A549 treated with dexamethasone at 1 μM for 4 hours (cell line): ENCODE measurements at places on chromosomes 2 and 18. TPM values are rescaled to one million over a fixed set of nuclear protein-coding genes. Genes with fewer than 3 reads are reported as not detected.

HSPE1 gene
- 520 to 964 TPM (median 574 TPM) in 5 replicates for total RNA-seq

LYPD6B gene
- 0.07 TPM in 1 of 5 replicates, not detected in the others for total RNA-seq

STARD6 gene
- 0.21 TPM in 1 of 5 replicates, not detected in the others for total RNA-seq

PAX3 gene
- total RNA-seq, result not detected in 5 replicates

GREB1 gene
- 2.5 to 3.9 TPM (median 3.3 TPM) in 5 replicates for total RNA-seq

DCC gene
- not detected in 5 replicates for total RNA-seq

RAB10 gene
- 270 to 306 TPM (median 281 TPM) in 5 replicates for total RNA-seq

IGFBP2 gene
- total RNA-seq, result 69.4 to 100.0 TPM (median 96.6 TPM) in 5 replicates

SCN1A gene
- not detected in 5 replicates for total RNA-seq

ST8SIA5 gene
- total RNA-seq, result 0.02 TPM in 2 of 5 replicates, not detected in the others

GAREM1 gene
- total RNA-seq, result 4.2 to 8.2 TPM (median 6.1 TPM) in 5 replicates

NXPH2 gene
- total RNA-seq, result not detected in 5 replicates

CRYGC gene
- not detected in 5 replicates for total RNA-seq

BMP10 gene
- total RNA-seq, result not detected in 5 replicates
